Neuronal stem cell (in vitro differentiated cells): ENCODE measurements at places on chromosomes 1 and 21.

DNA sequence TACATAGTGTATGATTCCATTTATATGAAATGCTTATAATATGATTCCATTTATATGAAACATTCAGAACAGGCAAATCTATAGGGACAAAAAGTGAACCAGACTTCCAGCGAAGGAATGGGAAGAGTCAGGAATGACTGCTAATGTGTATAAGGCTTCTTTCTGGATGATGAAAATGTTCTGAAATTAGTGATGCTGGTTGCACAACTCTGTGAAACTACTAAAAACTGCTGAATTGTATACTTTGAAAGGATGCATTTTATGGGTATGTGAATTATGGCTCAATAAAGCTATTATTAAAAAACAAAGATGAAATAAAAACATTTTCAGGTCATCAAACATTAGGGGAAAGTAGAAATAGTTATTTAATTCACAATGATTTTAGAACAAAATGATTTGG lies 14.1 kb upstream of the IL24 start:
- H3K4me3 ChIP-seq: no peak overlapping the region
- H3K4me1 ChIP-seq: no peaks in the 10 kb centered on the region
- H3K36me3 ChIP-seq: peaks cover under 1% of the 10 kb centered on the region

- no peak overlapping the region for H3K4me3 ChIP-seq
- no peaks in the 10 kb centered on the region for H3K27me3 ChIP-seq
- no peaks in the 10 kb centered on the region for H3K36me3 ChIP-seq
- peaks cover 1% of the 10 kb centered on the region for H3K4me1 ChIP-seq
- no peak overlapping the region for H3K27ac ChIP-seq
- DNase-seq: no peak
Observed at GRCh38 chr1:17475752-17476151, 36.3 kb upstream of the RCC2 start.

GRCh38 chr1:156357977-156358376 lies 11.0 kb upstream of the RHBG start:
- H3K4me1 ChIP-seq: peaks cover 9% of the 10 kb centered on the region
- no peak overlapping the region for H3K27ac ChIP-seq
- no peak for DNase-seq
- peaks cover 35% of the 10 kb centered on the region for H3K27me3 ChIP-seq
- H3K36me3 ChIP-seq: no peaks in the 10 kb centered on the region

- H3K27me3 ChIP-seq: no peaks in the 10 kb centered on the region
- H3K4me1 ChIP-seq: no peaks in the 10 kb centered on the region
- no peak overlapping the region for H3K4me3 ChIP-seq
Observed at GRCh38 chr1:13813398-13814012, 113.5 kb downstream of the PRDM2 start.

DNA sequence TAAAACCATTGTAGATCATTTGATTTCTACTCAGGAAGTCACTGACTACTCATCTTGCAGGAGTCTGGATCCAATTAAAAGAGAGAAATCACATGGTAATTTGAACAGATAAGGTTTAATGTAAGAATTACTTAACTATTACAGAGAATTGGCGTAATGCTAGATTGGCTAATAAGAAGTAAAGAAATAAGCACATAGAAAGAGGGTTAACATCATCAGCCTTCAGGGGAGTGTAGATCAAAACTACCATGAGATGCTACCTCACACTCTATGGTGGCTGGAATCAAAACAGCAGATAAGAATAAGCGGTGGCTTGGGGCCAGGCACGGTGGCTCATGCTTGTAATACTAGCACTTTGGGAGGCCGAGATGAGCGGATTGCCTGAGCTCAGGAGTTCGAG lies 11.7 kb downstream of the ST3GAL3 start:
- no peak overlapping the region for H3K4me3 ChIP-seq
- DNase-seq: no peak
- H3K27ac ChIP-seq: no peak overlapping the region
- peaks cover 4% of the 10 kb centered on the region for H3K4me1 ChIP-seq

- H3K36me3 ChIP-seq: no peaks in the 10 kb centered on the region
- no peaks in the 10 kb centered on the region for H3K4me1 ChIP-seq
- no peak overlapping the region for H3K27ac ChIP-seq
- DNase-seq: no peak
- no peaks in the 10 kb centered on the region for H3K27me3 ChIP-seq
Observed at GRCh38 chr1:225435487-225435886, 7.6 kb upstream of the LBR start.

DNA sequence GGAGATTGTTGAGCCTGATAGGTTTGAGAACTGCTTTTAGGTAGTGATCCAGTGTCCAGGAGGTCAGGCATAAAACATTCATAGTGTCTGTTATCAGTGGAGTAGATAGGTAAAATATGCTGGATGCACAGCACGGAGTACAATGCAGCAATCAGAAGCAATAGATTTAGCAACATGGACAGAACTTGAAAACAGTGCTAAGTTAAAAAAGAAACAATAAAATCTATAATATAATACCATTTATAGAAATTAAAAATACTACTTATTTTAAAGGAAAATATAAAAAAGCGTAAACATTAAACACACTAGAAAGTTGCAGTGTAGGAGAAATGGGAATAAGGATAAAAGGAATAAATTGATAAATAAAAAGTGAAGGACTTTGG lies 3.4 kb upstream of the TAF13 start:
- no peak for DNase-seq
- H3K4me3 ChIP-seq: no peak overlapping the region
- H3K36me3 ChIP-seq: no peaks in the 10 kb centered on the region
- H3K27me3 ChIP-seq: no peaks in the 10 kb centered on the region
- no peaks in the 10 kb centered on the region for H3K4me1 ChIP-seq
- no peak overlapping the region for H3K27ac ChIP-seq

- H3K4me3 ChIP-seq: peak within 1 kb of the TSS; percentile 89
- peak; percentile 78 for DNase-seq
- peaks cover 3% of the 10 kb centered on the region for H3K36me3 ChIP-seq
- peak within 1 kb of the TSS; percentile 57 for H3K27ac ChIP-seq
- H3K4me1 ChIP-seq: peaks cover 24% of the 10 kb centered on the region
Observed at GRCh38 chr1:112706505-112707220, at the start of gene RHOC. Gene RHOC, minus strand, starts transcription at chr1:112707127. Its CDS starts 3,328 bp downstream, at chr1:112703799.

GRCh38 chr1:65253800-65254319 lies 55.5 kb upstream of the DNAJC6 start:
- no peaks in the 10 kb centered on the region for H3K27me3 ChIP-seq
- H3K4me3 ChIP-seq: peak overlapping the region; percentile 57
- DNase-seq: no peak
- H3K4me1 ChIP-seq: peaks cover 4% of the 10 kb centered on the region
- no peaks in the 10 kb centered on the region for H3K36me3 ChIP-seq

DNA sequence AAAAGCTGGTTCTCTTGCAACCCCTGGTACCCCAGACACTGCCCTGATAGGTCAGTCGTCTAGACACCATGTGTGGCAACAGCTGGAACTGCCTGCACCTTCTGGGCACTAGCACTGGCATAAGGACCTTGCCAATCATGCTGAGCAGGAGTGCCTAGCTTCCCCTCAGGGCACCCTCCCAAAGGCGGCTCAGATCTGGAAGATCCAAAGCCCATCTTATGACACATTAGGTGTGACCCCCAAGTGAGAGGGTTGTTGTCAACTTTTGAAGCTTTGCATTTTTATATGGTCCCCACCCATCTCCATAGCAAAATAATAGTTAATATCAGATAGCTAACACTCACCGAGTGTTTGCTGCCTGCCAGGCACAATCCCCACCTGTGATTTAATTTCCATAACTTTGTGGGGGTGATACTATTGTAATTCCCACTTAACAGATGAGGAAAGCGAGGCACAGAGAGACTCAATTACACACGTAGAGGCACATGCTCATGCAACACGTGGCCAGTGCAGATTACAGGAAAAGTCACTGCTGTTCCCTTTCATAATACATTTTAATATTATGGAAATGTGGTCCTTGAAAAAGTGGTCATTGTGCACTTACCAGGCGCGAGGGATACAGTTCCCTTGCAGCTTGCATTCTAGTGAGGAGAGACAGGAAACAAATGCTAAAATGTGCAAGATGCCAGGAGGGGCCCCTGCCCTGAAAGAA lies 25.8 kb downstream of the EXOC8 start:
- no peaks in the 10 kb centered on the region for H3K36me3 ChIP-seq
- no peak for DNase-seq
- no peaks in the 10 kb centered on the region for H3K27me3 ChIP-seq
- no peak overlapping the region for H3K27ac ChIP-seq
- H3K4me3 ChIP-seq: no peak overlapping the region

DNA sequence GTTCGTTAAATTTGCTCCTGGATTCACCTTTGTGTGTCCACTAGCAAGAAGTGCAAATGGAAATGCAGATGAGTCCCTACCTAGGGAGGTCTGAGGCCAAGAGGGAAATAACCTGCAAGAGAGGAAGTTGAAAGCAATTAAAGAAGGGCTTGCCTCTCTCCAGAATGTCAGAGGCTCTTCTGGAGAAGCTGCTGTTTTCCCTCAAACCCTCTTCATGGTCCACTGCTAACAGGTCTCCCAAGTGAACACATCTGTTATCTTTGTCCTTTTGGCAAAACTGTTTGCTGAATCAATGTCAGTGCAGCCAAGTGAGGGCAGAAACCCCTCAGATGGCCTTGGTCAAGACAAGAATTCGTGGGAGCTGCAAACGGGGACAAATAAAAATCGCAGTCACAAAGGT lies 177.3 kb upstream of the PLXNA2 start:
- no peaks in the 10 kb centered on the region for H3K36me3 ChIP-seq
- no peaks in the 10 kb centered on the region for H3K4me1 ChIP-seq
- no peaks in the 10 kb centered on the region for H3K27me3 ChIP-seq
- DNase-seq: no peak
- H3K4me3 ChIP-seq: no peak overlapping the region

DNA sequence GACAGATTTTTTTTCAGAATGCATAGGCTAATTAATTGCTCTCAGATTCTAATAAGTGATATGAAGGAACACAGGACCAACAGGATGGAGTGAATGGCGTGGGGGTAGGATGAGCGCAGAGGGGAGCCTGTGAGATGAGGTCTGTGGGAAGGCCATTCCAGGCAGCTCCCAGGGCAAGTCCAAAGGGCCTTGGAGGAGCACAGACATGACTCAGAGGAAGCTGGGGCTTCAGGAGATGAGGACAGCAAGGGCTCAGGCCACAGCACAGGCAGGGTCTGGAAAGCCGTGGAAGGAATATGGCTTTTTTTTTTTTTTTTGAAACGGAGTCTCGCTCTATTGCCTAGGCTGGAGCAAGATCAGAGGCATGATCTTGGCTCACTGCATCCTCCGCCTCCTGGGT lies 35.1 kb downstream of the FMN2 start:
- no peak for DNase-seq
- no peak overlapping the region for H3K27ac ChIP-seq
- H3K4me3 ChIP-seq: no peak overlapping the region
- no peaks in the 10 kb centered on the region for H3K36me3 ChIP-seq

- no peak overlapping the region for H3K27ac ChIP-seq
- peaks cover 97% of the 10 kb centered on the region for H3K36me3 ChIP-seq
- no peaks in the 10 kb centered on the region for H3K4me1 ChIP-seq
- no peak overlapping the region for H3K4me3 ChIP-seq
- no peaks in the 10 kb centered on the region for H3K27me3 ChIP-seq
Observed at GRCh38 chr21:32370998-32371766, 21.6 kb downstream of the URB1 start.

DNA sequence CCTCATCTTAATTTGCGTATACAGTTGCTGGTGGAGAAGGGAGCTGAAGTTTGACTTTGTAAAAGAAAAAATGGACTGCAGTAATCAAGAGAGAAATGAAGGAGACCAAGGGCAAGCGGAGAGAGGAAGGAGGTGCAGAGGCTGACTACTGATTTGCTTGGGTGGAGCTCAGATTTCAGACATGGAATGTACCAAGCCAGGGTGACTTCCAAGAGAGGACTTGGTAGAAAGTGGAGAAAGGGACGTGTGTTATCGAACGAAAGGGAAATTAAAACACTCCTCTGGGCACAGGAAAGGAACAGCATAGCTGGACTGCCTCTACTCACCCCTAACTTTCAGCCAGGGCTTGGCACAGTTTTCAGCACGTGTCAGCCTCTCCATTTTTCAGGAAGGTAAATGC lies 15.1 kb upstream of the HEATR1 start:
- no peaks in the 10 kb centered on the region for H3K27me3 ChIP-seq
- no peak overlapping the region for H3K27ac ChIP-seq
- DNase-seq: no peak
- H3K36me3 ChIP-seq: no peaks in the 10 kb centered on the region
- H3K4me1 ChIP-seq: no peaks in the 10 kb centered on the region

GRCh38 chr1:157170677-157171515 lies 32.7 kb upstream of the ETV3 start:
- no peaks in the 10 kb centered on the region for H3K27me3 ChIP-seq
- H3K4me1 ChIP-seq: no peaks in the 10 kb centered on the region
- DNase-seq: peak; percentile 35
- H3K36me3 ChIP-seq: no peaks in the 10 kb centered on the region
- H3K4me3 ChIP-seq: no peak overlapping the region

DNA sequence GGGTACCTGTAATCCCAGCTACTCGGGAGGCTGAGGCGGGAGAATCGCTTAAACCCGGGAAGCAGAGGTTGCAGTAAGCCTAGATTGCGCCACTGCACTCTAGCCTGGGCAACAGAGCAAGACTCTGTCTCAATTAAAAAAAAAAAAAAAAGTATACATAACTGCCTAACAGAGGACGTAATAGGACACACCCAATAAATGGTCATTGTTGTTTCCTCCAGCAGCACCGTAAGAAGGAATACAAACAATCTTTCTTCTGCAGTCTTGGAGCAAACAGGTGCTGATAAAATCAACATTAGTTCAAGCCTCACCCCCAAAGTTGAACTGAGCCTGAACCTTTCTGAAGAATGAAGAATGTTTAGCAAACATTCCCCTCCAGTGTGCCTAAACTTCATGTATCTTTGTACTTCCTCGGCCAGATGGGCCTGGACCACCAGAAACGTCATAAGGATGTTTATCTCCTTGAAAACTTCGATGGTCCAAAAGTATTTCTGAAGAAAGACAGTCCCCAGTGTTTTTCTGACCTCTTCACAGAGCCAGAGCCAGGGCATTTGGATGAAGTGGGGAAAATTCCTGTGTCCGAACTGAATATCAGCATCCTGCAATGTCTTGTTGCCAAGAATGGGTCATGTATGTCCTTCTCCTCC lies 136.8 kb upstream of the F3 start:
- H3K36me3 ChIP-seq: no peaks in the 10 kb centered on the region
- peaks cover 2% of the 10 kb centered on the region for H3K4me1 ChIP-seq
- no peak overlapping the region for H3K4me3 ChIP-seq
- H3K27me3 ChIP-seq: no peaks in the 10 kb centered on the region

- no peaks in the 10 kb centered on the region for H3K27me3 ChIP-seq
- H3K4me3 ChIP-seq: no peak overlapping the region
- DNase-seq: no peak
- no peaks in the 10 kb centered on the region for H3K36me3 ChIP-seq
- peaks cover 3% of the 10 kb centered on the region for H3K4me1 ChIP-seq
Observed at GRCh38 chr1:232891071-232891470, 59.3 kb upstream of the NTPCR start.

DNA sequence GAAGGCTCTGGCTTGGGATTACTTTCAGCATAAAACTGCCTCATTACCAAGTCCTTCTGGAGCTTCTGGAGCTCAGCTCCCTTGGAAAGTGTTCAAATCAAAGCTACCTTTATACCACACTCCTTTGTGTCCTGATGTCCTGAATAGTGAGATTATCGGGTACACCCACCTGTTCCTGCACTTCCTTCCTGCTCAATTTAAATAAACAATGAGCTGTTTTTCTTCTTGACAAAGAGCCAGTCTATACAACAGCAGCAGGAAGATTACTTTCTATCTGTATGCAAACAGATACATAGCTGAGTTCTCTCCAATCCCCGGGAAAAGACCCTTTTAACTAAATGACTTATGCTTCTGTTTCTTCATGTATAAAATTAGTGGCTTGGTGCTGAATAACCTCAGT lies 258.0 kb upstream of the FMN2 start:
- H3K4me3 ChIP-seq: no peak overlapping the region
- no peaks in the 10 kb centered on the region for H3K36me3 ChIP-seq
- peaks cover 1% of the 10 kb centered on the region for H3K4me1 ChIP-seq
- no peaks in the 10 kb centered on the region for H3K27me3 ChIP-seq
- DNase-seq: no peak
- no peak overlapping the region for H3K27ac ChIP-seq
